ENCODE measurements at places on chromosomes 3 and 15.

- peak; percentile 15 for DNase-seq
Observed at GRCh38 chr15:51132384-51133139, 37.9 kb upstream of the TNFAIP8L3 start.

GRCh38 chr3:141250342-141250741, 18.7 kb downstream of the PXYLP1 start:
- DNase-seq = no peak

- no peak for DNase-seq
Observed at GRCh38 chr3:186049001-186049400, 59.9 kb downstream of the ETV5 start.

DNA sequence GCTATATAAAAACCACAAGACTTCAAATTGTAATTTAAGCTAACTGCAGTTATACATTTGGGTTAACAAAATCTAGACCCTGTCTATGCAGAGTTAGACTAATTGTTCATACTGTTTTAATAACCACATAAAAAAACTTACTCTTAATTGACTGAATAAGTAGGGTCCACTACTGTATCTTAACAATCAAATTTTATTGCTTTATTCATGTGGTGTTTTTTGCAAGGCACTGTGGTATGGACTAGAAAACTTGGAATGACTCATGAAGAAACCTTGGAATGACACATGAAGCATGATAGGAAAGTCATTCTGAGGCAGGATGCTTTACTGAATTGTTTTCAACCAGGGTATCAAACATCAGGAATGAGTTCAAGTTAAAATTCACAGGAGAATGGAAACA, 2.3 kb downstream of the SERP1 start:
- DNase-seq = no peak

- DNase-seq = no peak
Observed at GRCh38 chr15:64623347-64623996, 151.9 kb downstream of the RBPMS2 start.

DNA sequence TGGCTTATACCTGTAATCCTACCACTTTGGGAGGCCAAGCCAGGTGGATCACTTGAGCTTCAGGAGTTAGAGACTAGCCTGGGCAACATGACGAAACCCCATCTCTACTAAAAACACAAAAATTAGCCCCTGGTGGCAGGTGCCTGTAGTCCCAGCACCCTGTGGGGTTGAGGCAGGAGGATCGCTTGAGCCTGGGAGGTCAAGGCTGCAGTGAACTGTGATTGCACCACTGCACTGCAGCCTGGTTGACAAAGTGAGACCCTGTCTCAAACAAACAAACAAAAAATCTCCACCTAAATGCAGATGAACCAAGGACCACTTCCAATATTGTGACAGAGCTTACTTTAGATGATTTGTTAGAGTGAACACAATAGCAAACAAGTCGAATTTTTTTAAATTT, 53.7 kb downstream of the TP53BP1 start:
- no peak for DNase-seq
